ENCODE measurements at places on chromosomes 5 and 9.

GRCh38 chr5:85647349-85648127 is 970.2 kb upstream of the COX7C start:
- DNase-seq, result no peak

DNA sequence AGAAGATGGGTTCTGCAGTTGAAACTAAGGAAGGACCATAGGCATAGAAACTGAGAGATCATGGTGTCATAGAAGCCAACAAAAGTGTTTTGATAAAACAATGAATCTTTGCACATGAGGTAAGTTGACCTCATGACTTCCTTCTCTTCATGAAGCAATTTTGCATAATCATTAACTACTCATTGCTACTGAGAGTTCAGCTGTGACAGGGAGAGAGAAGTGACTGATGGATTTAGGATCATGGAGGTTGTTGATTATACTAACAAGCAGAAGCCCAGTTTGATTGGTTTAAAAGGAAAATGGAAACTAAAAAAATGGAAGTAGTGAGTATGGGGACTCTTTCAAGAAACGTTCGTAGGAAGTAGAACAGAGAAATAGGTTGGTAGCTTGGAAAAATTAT is 51.2 kb downstream of the PARP8 start:
- no peak for DNase-seq

GRCh38 chr5:72212171-72212570 is 104.9 kb downstream of the MAP1B start:
- DNase-seq, result no peak

DNA sequence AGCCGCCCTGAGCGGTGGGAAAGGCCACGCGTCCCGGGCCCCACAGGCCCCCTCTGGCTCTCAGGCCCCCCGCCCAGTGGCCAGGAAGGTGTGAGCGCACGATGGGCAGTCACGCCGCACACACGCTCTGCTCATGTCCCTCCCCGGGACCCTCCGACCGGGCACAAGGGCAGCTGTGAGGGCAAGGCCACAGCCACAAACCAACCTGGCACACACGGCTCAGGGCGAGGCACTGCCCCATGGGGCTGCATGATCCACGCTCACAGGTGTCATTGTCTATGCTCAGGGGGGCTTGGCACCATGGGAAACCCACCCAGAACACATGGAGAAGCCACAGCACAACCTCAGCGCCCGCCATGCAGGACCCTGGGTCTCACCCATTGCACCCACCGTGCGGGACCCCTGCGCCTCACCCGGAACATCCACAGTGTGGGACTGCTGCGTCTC is 51.3 kb downstream of the SLC12A7 start:
- DNase-seq, result no peak

GRCh38 chr9:103537426-103537825 is 542.3 kb downstream of the CYLC2 start:
- no peak for DNase-seq

GRCh38 chr9:124306098-124306735 is 48.5 kb downstream of the NEK6 start:
- DNase-seq, result no peak

DNA sequence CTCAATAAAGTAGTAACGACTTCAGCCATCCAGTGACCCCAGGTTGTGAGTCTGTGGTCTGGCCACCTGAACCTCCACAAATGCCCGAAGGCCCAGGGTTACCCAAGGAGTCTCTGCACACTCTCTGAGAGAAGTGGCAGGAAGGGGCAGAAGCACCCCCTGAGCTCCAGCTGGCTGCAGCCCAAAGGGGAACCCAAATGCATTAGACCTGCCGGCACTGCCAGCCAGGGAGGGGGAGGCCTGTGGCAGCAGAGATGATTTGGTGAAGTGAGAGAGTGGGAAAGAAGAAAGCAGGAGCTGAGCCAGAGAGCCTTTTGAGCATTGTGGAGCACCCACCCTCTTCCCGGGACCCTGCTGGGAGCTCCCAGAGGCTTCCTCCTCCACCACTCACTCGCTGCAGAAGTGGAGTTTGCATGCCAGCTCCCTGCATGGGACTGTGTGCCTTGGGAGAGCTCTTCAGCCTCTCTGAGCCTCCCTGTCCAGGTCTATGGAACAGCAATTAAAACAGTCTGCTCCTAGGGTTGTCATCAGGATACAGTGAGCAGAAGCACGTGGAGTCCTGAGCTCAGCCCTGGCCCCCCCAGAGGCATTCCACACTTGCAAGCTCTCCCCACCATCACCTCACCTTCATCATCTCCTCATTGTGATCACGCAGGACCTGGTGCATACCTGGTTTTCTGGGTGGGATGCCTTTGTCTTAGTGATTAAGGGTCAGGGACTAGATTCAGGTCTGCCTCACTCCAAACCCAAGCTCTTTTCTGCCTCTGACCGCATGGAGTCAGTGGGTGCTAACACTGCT is 13.8 kb upstream of the ANGPTL2 start:
- DNase-seq, result no peak

DNA sequence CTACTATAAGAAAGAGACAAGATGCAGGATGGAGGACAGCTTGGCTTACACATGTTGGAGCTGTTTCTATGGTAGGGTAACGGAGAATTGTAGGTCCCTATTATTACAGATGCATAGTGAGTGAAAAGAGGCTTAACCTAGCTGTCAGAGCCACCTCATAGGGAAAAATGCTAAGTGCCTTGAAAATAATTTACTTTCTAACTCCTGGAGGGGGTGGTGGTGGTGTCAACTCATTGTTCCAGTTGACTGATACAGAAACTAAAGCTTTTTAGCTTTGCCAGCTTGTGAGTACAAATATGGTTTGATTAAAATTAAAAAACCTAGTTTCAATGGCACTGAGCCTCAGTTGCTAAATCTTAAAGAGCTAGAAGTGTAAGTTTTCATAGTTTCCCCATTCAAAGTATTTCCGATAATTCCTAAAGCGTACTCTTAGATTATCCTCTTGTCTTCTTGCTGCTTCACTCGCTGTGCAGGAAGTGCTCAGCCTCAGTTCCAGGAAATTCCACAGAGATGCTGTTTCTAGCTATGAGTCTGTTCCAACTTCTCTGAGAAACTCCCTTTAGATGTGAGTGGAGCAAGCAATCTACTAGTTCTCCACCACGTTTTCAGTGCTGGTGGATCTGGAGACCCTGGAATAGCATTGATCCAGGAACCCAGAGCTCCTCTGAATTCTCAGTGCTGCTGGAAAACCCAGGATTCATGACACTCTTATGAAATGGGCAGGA is 265.2 kb downstream of the DMAC1 start:
- DNase-seq, result no peak

GRCh38 chr9:137715321-137715720 is 96.5 kb downstream of the EHMT1 start:
- DNase-seq, result no peak

DNA sequence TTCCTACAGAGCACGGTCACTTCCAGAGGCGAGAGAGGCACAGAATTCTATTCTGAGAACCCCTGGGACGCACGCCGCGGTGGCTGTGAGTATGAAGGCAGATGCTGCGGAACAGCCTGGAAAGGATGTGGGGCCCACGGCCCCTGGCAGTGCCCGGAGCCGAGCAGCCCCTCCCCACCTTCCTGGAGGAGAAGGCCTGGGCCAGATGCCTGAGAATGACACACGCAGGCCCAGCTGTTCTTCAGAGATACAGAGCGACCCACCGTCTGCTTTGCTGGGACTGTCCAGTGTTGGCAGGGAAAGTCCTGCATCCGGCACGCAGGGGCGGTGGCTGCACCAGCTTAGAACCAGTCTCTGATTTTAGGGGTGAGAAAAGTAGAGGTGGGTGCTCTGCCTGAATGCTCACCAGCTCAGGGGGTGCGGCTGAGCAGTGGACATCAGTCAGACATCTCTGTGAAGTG is 116.7 kb upstream of the LPCAT1 start:
- DNase-seq, result no peak

GRCh38 chr9:94773655-94774054 is 47.2 kb downstream of the AOPEP start:
- no peak for DNase-seq

GRCh38 chr9:117541181-117541580 is 126.3 kb upstream of the ASTN2 start:
- DNase-seq, result no peak

GRCh38 chr5:60724126-60724525 is 24.2 kb upstream of the DEPDC1B start:
- DNase-seq, result no peak

DNA sequence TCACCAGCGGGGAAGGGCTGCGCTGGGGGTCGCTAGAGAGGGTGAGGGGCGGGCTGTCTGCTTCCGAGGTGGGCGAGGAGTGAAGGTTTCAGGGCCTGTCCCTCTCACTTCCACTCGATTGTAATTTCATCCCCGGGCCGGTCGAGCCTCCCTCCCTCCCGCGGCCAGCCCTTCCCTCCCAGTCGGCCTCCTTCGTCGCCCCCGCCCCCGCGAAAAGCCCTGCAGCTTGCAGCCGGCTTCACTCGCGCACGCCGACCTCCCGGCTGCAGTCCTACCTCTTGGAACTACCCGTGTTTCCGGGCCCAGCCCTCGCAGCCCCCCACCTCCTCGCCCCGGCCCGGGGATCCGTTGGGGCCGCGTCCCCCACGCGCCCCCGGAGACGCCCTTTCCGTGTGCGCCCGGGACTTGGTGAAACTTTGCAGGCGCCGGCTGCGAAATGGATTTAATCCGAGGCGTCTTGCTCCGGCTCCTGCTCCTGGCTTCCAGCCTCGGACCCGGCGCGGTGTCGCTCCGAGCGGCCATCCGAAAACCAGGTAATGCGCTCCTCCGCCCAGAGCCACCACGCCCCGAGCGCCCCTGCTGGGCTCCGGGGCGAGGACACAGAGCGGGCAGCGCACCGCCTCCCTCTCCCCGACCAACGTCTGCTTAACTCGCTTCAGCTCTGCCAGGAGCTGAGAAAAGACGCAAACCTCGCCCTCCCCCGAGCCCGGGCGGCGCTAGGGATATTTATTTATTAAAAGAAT is at the start of gene EGFLAM:
TSS of gene EGFLAM (plus strand) at position 241 of the 743 bp plus-strand sequence. CDS start at position 437, 196 bp downstream.
- DNase-seq, result no peak

DNA sequence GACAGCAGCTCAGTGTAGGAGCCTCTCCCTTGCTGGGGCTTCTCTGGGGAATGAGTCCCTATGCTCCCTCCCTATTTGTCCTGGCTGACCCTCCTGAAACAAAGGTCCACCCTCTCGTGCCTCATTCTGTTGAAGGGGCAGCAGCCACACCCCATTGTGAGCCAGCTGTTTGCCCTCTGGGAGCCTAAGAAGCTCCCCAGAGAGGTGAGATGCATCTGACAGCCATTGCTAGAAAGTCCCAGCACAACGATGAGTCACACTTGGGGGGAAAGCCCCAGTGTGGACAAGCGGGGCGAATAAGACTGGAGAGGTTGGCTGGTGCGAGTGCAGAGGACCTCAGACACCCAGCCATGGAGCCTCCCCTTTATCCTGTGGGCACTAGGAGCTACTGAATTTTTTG is 101.4 kb downstream of the PPARGC1B start:
- DNase-seq, result peak; percentile 12

DNA sequence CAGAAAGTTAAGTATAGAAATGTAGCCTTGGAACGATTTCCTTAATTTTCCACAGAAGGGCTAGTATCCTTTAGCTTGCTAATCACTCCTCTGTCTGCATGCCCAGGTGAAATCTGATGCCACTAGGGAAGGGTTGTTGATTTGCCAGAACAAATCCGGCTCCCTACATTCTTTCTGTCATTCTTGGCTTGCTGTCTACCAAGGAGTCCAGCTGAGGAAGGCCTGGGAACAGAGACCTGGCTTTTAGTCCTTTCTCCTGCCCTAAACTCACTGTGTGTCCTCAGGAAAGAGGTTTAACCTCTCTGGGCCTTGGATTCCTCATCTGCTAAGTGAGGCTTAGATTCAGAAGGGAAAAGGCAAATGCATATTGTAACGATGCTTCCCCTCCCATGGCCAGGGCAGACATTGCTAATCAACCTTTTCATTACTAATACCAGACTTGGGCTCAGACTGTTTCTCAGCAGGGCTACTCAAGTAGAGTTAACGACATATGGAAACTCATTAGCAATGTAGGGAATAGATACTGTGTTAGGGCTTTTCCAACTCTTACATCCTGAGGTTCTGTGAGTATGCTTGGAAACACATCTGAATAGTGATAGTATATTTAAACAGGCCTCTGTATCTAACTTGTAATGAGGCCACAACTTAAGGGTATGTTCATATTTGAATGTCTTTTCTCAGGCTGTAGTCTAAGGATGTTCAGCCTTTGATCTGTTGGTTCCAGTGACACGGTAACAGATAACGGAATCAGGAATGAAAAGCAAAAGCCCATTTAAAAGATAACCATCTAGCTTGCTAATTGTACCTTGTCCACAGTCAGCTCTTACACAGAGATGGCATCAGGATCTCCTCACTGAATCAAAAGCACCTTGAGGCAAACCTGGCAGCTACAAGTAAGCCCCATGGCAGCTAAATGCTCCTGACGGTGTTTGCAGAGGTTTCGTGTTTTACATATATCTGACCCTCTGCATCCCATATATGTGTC is 4.1 kb downstream of the GALNT10 start:
- no peak for DNase-seq

DNA sequence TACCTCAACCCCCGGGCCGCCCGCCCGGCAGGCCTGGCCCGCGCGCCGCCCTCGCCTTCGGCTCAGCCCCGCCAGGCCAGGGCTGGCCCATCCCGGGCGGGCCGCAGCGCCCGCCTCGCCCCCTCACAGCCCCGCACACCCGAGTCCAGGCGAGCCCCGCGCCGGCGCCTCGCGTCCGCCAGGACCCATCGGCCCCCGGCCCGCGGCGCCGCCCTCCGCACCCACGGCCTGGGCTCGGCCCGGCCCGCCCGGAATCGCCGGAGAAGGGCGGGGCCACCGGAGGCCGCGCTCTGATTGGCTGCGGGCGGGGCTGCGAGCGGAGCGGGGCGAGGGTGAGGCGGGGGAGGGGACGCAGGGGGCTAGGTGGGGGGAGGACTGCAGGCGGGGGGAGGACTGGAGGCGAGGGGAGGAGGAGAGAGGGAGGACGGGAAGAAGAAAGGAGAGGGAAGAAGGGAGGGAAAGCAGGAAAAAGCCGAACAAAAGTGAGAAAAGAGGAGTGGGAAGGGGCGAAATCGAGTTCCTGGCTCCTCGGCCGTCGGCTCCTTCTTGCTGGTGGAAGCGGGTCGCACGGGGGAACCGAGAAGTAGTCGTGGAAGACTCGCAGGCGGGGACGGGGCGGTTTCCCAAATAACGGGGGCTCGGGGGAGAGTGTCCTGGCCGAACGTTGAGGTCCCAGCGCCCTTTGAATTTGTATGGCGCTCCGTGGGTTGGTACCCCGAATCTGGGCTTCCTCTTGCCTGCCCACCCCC is 472 bp upstream of the UBTD2 start:
- DNase-seq, result peak; percentile 69

DNA sequence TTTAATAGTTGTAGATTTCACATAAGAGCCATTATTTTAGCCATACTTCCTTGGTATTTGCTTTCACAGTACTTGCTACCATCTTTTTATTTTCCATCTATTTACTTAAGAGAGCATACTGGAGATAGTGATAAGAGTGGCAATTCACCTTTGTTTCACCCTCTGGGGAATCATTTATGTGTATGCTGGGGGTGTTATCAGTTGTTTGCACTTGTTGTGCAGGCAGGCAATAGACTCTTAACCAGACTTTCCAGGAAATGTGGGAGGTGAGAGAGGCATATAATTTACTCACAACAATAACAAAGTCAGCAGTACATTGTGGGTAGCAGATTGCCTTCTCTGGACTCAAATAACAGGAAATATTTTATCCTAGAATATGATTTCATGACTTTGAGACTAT is 1018.3 kb downstream of the CDH12 start:
- DNase-seq, result no peak

GRCh38 chr5:160925281-160925680 is 73.3 kb upstream of the ATP10B start:
- DNase-seq, result no peak

Measured in CD4-positive, alpha-beta T cell treated with Interleukin-2 at 100 ng/mL for 4 hours (primary cell).